Activated CD4-positive, alpha-beta T cell treated with anti-CD3 and anti-CD28 coated beads for 24 hours (primary cell): ENCODE measurements at places on chromosomes 2 and 18.

DNA sequence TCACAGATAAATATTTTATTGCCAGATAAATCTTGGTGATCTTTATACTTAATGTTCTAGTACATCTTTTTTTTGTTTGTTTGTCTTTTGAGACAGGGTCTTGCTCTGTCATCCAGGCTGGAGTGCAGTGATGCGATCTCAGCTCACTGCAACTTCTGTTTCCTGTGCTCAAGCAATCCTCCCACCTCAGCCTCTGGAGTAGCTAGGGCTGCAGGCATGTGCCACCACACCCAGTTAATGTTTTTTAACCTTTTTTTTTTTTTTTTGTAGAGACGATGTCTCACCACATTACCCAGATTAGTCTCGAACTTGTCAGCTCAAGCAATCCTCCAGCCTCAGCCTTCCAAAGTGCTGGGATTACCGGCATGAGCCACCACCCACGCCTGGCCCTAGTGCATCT is 9.1 kb upstream of the C1GALT1C1L start:
- DNase-seq = no peak

- no peak for DNase-seq
Observed at GRCh38 chr2:144244938-144245337, 275.0 kb downstream of the ZEB2 start.

- DNase-seq = no peak
Observed at GRCh38 chr2:26706616-26707473, 14.3 kb downstream of the KCNK3 start.

GRCh38 chr2:172697296-172697695 is 38.3 kb upstream of the RAPGEF4 start:
- no peak for DNase-seq

- no peak for DNase-seq
Observed at GRCh38 chr2:9897846-9898245, 53.6 kb upstream of the GRHL1 start.

DNA sequence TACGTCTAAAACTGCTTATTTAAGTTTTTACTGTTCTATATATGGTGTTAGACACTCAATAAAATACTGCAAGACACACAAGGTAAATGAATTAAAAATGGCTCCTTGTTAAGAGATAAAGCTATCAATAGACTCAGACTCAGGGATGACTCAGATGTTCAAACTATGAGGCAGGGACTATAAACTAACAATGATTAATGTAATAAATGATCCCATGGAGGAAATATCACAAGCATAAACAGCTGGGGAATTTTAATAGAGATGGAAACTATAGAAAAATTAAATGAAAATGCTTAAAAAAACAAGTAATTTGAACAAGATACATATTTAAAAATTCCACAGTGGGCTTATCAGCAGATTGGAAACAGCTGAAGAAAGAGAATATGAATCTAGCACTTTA is 650.8 kb downstream of the DCDC2C start:
- no peak for DNase-seq

DNA sequence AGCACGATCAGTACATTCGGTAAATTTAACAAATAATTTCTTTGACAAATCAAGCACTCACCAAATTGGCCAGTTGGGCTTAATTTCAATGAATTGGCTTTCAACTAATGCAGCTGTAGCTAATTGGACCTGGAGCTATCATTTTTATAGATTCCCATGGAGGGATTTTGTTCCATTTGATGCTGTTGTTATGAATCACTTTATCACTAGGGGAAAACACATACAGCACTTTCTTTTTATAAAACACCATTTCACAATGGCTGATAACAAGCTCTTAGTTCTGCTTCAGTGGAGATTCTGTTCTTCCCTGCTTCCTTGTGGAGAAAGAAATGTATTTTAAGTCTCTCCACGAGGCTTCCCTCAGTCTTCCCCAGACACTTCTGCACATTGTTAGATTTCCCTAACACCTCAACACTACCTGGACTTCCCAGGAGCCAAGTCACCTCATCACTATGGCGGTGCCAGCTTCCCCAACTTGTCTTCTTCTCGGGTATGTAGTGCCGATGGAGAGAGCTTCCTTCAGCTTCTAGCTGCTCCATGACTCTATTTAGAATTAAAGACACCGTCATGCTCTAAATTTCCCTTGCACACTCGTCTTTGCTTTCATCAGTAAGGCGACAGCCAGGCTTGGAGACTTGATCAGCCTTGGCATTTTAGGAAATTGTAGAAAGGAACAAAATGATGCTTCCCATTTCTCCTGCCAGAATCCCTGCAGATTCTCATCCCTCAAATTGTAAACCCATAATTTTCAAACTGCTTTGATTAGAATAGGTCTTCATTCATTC is 72.0 kb downstream of the INPP5D start:
- no peak for DNase-seq

GRCh38 chr2:133605011-133605765 is 36.9 kb upstream of the NCKAP5 start:
- no peak for DNase-seq

DNA sequence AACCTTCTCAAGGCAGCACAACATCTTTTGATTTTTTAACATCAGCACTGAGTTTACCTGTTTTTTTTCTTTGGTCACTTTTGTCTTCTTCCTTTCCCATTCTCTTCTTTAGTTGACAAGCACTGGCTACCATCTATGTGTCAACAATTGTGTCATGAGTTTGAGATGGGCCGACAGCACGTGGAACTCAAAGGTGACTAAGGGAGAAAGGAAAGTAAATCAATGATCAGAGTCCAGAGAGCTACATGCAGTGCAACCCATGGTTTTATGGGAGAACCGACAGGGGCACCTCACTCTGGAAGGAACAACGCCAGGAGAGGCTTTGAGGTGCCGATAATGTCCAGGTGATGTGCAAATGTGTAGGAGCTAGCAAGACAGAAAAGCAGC is 755.5 kb downstream of the RNF144A start:
- DNase-seq = no peak
